ENCODE measurements at places on chromosomes 4 and X.

- no peak for DNase-seq
Observed at GRCh38 chr4:114690571-114690970, 92.0 kb downstream of the UGT8 start.

- DNase-seq = no peak
Observed at GRCh38 chr4:2958446-2958845, 4.8 kb downstream of the NOP14 start.

DNA sequence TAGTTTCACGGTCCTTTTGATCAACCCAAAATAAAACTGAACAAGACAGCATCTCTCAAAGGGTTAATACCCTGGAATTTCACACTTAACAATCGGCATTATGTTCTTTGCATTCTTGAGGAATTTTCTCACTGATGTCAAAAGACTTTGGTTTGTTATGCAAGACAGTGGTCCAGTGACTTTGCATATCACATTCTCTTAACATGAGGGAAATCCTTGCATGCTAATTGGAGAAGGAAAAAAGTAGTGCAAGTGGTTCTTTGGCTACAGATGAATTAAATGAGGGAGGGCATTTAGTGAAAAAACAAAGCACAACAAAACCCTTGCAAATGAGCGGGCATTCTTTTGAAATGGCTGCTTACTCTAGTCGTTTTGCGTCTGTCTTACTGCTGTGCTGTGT is 105.1 kb upstream of the LIMCH1 start:
- peak; percentile 99 for DNase-seq

DNA sequence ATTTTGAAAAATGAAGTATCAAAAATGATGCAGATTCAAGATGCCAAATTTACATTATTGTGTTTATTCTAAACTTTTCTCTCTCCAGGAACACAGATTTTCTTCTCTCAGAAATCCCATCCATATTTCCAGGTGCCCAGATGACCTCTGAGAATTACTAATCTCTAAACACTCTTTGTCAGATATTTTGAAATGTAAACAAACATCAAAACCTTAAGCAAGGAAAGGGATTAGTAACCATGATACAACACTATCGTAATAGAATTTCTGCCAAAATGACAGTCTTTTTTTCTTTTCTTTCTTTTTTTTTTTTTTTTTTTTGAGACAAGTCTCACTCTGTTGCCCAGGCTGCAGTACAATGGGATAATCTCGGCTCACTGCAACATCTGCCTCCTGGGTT is 76.7 kb downstream of the PDS5A start:
- no peak for DNase-seq

- DNase-seq = no peak
Observed at GRCh38 chr4:40870150-40870549, 120.4 kb downstream of the NSUN7 start.

GRCh38 chr4:130172156-130172555 is 1076.2 kb downstream of the C4orf33 start:
- no peak for DNase-seq

All from renal cortical epithelial cell (primary cell).